ENCODE measurements at places on chromosomes 1 and 21.

GRCh38 chr1:204190212-204191211 lies 5.8 kb downstream of the KISS1 start:
- DNase-seq: no peak

DNA sequence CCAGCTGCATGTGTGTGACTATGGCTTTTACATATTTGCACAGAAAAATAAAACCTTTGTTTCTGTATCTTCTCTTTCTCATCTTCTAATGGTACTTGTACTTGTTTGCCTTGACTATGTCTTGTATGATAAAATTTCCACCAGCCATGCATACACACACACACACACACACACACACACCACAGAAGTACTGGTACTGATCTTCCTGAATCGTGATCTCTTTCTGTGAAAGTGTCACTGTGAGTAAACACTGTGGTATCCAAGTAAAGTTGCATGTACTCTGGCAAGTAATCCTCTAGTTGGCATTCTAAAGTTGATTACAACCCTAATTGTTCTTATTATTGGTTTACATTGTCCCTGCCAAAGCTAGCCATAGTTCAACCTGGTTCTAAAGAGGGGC lies 176.7 kb downstream of the CRB1 start:
- no peak for DNase-seq

GRCh38 chr1:62356257-62356835 lies 37.1 kb upstream of the KANK4 start:
- DNase-seq: peak; percentile 69

- DNase-seq: no peak
Measured at GRCh38 chr1:88753506-88753905, 69.4 kb downstream of the PKN2 start.

GRCh38 chr1:87980494-87980893 lies 651.8 kb downstream of the LMO4 start:
- DNase-seq: no peak

GRCh38 chr21:14271053-14271452 lies 55.1 kb downstream of the RBM11 start:
- no peak for DNase-seq

GRCh38 chr1:209742409-209743144 lies 13.3 kb upstream of the TRAF3IP3 start:
- DNase-seq: no peak

GRCh38 chr1:175070818-175071217 lies 3.2 kb downstream of the TNN start:
- DNase-seq: no peak

- no peak for DNase-seq
Measured at GRCh38 chr1:23188434-23188884, 19.8 kb upstream of the LUZP1 start.

DNA sequence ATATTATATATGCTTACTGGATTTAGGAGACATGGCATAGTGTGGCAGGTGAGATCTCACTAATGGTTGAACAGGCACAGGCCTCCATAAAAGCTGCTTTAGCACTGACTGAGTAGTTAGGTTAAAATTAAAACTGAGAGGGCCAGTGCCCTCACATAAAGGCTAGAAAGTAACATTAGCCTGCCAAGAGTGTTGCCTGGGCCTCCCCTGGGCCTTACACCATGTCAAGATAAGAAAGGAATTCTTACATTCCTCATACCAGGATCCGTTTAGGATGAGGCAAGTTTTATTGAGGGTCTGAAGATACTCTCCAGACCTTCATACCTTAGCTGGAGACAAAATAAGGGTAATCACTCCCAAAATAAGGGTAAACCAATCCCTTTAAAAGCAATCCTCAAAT lies 1011.8 kb downstream of the PLA2G4A start:
- DNase-seq: no peak

GRCh38 chr1:6172549-6172948 lies 7.6 kb downstream of the CHD5 start:
- DNase-seq: no peak

- no peak for DNase-seq
Measured at GRCh38 chr21:25569084-25569483, 38.2 kb downstream of the MRPL39 start.

- no peak for DNase-seq
Measured at GRCh38 chr1:210457568-210457967, 128.9 kb downstream of the HHAT start.

DNA sequence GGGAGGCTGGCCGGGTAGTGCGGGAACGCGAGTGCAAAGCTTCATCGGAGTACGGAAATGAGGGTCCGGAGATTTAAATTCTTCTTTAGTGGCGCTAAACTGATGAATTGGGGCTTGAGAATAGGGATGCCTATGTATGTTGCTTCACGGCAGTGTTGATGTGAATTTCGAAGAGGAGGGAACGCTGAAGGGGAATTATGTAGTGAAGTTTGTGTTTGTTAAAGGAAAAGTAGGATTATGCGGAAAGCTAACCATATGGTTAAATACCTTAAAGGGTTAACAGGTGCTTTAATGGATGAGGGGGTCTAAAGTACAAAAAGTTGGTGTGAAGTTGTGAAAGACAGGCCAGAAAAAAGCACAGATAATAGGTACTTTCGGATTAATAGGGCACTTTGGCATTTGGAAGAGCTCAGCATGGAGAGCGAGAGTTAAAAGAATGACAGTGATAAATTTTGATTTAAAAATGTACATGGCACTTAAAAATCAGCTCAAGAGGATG lies 1.4 kb downstream of the HS2ST1 start:
- no peak for DNase-seq

GRCh38 chr21:36494557-36494956 lies 14.6 kb upstream of the CLDN14 start:
- no peak for DNase-seq

- DNase-seq: no peak
Measured at GRCh38 chr1:196114193-196114592, 494.0 kb downstream of the KCNT2 start.

DNA sequence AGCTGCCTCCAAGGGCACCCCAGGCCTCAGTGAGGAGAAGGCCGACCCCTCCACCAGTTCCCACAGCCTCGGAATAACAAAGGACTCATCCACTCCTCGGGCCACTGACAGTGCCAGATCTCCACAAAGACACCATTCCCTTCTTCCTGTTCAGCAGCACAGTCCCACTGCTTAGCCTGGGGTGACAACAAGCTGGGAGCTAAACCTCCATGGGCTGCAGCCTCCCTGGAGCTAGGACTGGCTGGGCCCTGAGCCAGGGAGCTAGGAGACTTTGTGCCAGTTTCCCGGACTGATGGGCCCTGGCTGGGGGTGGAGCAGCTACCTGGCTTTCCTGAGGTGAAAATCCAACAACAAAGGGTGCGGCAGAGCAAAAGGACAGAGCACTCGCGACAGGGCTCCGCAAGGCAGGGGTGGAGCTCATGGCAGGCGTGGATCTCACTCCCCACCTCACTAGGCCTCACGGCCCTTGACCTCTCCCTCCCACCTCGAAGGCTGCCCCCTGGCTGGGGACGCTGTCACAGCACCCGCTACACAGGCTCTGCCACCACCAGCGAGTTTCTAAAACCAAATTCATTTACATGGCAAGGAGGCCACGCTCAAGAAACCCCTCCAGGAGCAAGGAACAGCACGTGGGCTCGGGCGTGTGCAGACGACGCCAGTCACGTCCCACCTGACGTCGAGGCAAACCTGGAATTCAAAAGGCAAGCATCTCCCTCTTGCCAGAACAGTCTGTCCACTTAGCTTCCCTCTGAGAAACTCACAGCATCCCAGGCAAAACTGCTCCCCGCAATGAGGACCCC lies 13.8 kb downstream of the SLC35E2B start:
- no peak for DNase-seq

- DNase-seq: no peak
Measured at GRCh38 chr1:222889440-222889839, 74.6 kb downstream of the DISP1 start.

GRCh38 chr1:199297887-199298286 lies 659.0 kb downstream of the PTPRC start:
- DNase-seq: no peak

- no peak for DNase-seq
Measured at GRCh38 chr21:43308101-43308814, 118.7 kb downstream of the SIK1 start.

DNA sequence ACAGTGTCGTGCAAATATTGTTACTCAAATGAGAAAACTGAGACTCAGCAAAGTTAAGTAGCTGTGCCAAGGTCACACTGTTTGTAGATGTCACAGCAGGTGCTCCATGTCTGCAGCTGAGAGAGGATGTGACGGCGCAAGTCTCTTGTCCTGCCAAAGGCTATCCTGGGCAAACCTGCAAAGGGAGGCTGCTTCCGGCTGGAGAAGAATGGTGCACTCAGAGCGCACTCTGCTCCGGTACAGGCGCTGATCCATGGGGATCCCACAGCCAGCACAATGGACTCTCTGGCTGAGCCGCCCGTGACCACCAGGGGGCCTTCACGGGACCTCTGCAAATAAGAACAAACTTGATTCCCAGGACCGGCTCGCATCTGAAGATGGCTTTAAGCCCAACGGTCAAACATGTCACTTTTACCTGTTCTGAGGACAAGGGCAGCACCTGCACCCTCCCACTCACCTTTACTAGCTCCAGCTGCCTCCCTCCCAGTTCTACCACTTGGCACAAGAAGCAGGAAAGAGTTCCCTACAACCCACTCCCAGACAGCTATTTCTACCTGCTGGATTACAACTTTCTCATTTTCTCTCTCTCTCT lies 21.9 kb downstream of the RD3 start:
- peak; percentile 58 for DNase-seq

GRCh38 chr1:57033222-57034001 lies 67.6 kb upstream of the C8B start:
- DNase-seq: no peak

- DNase-seq: no peak
Measured at GRCh38 chr1:78624035-78624434, 3.8 kb downstream of the IFI44L start.

DNA sequence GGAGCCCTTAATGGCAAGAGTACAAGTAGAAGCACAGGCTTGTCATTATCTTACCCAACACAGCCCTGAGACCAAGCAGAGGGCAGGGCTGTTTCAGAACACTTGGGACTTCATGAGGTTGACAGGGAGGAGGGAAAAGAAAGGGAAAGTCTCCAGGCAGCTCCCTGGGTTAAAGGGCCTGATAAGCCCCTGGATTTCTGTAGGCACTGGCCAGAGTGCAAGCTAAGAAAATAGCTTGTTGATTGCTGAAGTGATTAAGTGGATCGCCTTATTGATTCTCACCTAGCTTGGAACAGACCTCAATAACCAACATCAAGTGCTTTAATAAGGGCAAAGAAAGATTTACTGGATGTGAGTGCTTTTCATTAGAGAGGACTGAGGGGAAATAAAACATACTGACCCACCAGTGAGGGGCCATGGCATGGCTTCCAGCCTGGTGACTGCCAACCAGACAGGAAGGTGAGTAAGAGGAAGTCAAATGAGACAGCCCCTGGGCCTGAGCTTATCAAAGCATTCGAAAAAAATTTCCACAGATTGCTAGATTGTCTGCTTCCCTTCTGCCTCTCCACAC lies 121.4 kb upstream of the NFIA start:
- no peak for DNase-seq

- peak; percentile 26 for DNase-seq
Measured at GRCh38 chr1:1594602-1595260, 5.2 kb downstream of the FNDC10 start.

GRCh38 chr21:42734323-42734971 lies 81.0 kb downstream of the PDE9A start:
- no peak for DNase-seq

GRCh38 chr21:15725949-15726348 lies 3.8 kb upstream of the USP25 start:
- no peak for DNase-seq

DNA sequence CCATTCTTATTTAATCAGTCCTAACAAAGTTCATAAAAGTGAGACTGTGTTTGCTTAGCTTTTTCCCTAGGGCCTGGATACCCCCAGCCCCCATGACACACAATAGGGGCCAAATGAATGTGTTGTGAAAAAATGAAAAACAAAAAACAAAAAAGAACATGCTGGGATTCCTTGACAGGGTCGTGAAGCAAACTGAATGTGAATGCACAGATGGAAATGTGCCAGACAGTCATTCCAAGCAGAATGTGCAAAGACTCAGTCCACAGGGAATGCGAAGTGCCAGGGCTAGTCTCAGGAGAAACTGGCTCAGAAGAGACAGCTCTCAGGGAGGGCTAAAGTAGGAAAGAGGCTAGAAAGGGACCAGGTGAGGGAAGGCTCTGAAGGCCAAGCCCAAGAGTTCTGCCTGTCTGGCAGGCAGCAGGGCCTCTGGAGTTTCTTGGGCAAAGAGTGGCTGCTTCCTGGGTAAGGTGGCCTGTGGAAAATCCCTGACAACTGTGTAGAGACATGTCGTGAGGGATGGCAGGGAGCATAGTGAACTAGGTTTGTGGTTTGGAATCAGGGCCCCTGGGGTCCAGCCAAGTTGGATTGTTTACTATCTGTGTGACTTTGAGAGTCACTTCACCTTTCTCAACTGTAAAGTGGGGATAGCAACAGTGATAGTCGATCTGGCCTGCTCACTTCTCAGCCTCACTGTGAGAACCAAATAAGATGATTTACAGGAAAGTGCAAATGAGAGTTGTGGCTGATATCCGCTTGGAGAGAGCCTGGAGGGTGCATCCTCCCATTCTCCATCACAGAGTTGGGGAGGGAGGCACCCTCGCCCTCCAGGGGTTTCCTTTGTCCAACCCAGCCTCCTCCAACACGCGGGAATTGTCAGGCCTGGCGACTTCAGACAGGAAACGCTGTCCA lies 1.2 kb upstream of the ADAM15 start:
- DNase-seq: no peak

DNA sequence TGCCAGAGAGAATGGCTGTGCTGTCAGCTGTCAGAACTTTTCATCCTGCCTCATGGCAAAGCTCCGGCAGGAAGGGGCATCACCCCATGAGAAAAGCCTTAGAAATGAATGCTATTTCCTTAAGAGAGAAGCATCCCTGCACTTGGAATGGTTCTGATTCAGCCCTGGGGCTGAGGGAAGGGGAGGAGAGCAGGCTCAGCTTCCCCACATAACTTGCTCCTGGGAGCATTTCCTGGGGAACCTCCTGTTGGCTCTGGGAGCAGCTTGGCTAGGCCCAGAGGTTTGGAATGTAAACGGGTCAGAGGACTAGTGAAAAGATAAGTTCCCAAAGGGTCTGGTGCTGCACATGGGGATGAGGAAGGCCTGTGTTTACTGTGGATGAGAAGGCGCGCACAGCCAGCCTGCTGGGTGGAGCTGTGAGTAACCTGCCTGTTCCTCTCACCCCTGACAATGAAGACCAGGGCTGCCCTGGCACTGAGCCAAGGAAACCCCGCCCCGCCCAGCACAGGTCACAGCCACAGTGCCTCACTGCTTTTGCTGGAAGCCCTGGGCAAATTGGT lies 5.0 kb downstream of the PRELP start:
- DNase-seq: peak; percentile 47

GRCh38 chr1:55179177-55179835 lies 35.9 kb downstream of the USP24 start:
- DNase-seq: no peak
